Erythroblast (primary cell): ENCODE measurements at places on chromosomes 5 and 9.

DNA sequence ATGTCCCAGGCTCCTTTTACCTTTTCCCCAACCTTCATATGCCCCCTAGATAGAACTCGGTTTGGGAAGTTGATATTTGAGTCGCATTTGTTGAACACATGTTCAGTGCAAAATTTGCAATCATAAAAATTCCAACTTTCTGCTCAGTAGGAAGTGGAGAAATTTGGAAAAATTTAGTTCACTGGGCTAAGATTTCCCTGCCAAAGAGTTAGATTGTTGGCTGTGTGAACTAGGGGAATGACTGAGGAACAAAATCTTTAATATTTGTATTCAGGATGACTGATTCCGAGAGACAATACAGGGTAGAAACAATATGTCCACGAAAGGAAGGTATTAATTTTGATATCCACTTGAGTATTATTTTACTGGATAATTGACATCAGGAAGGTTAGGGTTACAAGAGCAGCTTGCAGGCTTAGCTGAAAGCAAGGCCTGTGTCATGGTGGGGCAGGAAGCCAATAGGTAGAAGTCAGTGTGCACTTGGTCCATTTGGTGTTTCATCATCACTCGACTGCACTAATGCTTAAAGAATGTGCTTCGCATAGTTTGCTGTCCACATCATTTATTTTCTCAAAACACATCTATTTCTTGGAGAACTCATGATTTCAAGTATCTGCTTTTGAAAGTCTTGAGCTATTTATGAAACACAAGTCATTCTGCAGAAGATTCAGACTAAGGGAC is 59.4 kb upstream of the GNA14 start:
- DNase-seq: no peak

GRCh38 chr5:94788527-94788926 is 170.1 kb downstream of the SLF1 start:
- DNase-seq: no peak

DNA sequence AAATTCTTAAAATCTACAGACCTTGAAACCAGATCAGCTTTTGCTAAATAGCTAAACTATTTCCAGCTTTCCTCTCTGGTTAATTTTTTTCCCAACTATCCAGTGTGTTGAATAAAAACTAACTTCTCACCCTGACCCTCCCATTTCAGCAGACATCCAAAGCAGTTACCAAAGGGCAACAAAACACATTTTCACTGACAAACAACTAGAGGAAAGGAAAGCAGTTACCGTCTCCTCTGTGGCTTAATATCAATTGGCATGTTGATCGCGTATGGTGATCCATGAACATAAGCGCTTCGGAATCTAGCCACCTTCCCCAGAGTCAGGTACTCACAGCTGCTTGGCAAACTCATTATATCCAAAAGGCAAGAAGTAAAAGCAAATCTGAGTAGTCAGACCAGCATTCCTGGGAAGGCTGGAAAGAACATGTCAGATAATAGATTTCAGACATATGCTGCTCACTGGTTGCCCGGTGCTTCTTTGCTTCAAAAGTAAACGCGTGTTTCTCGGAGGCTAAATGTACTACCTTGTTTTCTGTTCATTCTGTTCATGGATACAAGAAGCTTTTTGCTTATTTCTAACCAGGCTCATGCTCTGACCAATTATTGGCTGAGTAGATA is 463.4 kb downstream of the PDE4D start:
- DNase-seq: no peak

DNA sequence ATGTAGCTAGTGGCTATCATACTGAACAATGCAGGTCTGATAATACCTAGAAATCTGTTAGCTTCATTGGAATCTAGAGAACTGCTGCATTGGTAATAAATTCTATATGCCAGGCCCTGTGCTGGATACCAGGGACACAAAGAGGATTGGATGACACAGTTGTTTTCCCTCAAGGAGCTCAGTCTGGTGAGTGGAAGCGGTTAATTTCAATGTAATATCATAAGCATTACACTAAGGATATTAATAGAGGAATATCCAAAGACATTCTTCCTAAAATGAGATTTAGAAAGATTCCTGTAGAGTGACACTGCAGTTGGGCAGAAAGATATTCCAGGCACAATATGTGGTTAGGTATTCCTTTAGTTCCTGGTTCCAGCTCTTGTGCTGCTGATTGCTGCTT is 5.9 kb downstream of the CMYA5 start:
- peak; percentile 8 for DNase-seq

- peak; percentile 20 for DNase-seq
Measured at GRCh38 chr5:23820765-23821471, 313.5 kb downstream of the PRDM9 start.

- DNase-seq: no peak
Measured at GRCh38 chr5:97075649-97076048, 66.8 kb downstream of the LIX1 start.

- DNase-seq: no peak
Measured at GRCh38 chr5:107474361-107474715, 196.4 kb downstream of the EFNA5 start.

- no peak for DNase-seq
Measured at GRCh38 chr5:1051366-1051720, 42.7 kb downstream of the NKD2 start.

- no peak for DNase-seq
Measured at GRCh38 chr5:135342551-135342875, 56.5 kb downstream of the MACROH2A1 start.

GRCh38 chr9:93305497-93306020 is 121.6 kb downstream of the WNK2 start:
- no peak for DNase-seq

- no peak for DNase-seq
Measured at GRCh38 chr9:131817073-131817472, 77.2 kb upstream of the RAPGEF1 start.

- DNase-seq: no peak
Measured at GRCh38 chr9:119339056-119339455, 30.2 kb downstream of the BRINP1 start.

GRCh38 chr5:150780816-150781221 is 2.3 kb downstream of the SMIM3 start:
- DNase-seq: no peak

DNA sequence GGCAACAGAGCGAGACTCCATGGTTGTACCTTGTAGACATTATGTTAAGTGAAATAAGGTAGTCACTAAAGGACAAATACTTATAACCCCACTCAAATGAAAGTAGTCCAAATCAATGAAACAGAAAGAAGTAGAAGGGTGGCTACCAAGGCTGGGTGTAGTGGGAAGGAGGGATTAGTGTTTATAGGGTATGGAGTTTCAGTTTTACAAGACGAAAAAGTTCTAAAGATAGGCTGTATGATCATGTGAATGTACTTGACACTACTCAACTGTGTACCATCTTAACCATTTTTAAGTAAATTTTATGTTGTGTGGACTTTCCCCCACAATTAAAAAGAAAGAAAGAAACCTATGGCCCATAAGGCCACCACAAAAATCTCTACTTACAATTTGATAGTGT is 32.2 kb downstream of the ALDH7A1 start:
- no peak for DNase-seq

- DNase-seq: peak; percentile 78
Measured at GRCh38 chr5:132777209-132778069, at the start of gene SEPTIN8. Gene SEPTIN8, minus strand, starts transcription at chr5:132777239. Its CDS starts 102 bp downstream, at chr5:132777137.

DNA sequence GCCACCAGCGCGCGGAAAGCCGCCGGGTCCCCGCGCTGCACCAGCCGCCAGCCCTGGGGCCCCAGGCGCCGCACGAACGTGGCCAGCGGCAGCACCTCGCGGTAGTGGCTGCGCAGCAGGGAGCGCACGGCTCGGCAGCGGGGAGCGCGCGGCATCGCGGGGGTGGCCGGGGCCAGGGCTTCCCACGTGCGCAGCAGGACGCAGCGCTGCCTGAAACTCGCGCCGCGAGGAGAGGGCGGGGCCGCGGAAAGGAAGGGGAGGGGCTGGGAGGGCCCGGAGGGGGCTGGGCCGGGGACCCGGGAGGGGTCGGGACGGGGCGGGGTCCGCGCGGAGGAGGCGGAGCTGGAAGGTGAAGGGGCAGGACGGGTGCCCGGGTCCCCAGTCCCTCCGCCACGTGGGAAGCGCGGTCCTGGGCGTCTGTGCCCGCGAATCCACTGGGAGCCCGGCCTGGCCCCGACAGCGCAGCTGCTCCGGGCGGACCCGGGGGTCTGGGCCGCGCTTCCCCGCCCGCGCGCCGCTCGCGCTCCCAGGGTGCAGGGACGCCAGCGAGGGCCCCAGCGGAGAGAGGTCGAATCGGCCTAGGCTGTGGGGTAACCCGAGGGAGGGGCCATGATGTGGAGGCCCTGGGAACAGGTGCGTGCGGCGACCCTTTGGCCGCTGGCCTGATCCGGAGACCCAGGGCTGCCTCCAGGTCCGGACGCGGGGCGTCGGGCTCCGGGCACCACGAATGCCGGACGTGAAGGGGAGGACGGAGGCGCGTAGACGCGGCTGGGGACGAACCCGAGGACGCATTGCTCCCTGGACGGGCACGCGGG is at the start of gene TERT:
Gene TERT (minus strand): TSS at position 234 of the 815 bp plus-strand sequence. CDS start 79 bp downstream, at position 155.
- peak; percentile 23 for DNase-seq
